Activated CD4-positive, alpha-beta T cell treated with anti-CD3 and anti-CD28 coated beads, Interleukin-2, amount 50 U/mL, for 48 hours (primary cell): ENCODE measurements at places on chromosomes 3 and 15.

- no peak for DNase-seq
These were observed 6.5 kb upstream of the PLSCR1 start for GRCh38 chr3:146550743-146551510.

DNA sequence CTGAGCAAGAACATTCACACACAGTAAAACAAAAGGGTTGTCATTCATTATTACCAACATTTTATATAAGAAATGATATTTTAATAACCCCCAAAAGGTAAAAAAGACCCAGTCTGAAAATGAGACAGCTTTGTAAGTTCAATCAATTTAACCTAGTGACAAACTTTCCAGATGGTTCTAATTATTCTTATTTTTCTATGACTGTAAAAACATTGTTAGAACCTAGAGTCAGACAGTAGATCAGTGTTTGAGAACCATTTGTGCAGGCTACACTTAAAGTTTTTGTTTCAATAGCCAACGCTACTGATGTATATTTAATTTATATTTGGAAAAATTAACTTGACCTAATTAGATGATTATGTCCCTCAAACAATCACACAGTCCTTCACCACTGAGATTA is 708.4 kb upstream of the CBLB start:
- DNase-seq = no peak

DNA sequence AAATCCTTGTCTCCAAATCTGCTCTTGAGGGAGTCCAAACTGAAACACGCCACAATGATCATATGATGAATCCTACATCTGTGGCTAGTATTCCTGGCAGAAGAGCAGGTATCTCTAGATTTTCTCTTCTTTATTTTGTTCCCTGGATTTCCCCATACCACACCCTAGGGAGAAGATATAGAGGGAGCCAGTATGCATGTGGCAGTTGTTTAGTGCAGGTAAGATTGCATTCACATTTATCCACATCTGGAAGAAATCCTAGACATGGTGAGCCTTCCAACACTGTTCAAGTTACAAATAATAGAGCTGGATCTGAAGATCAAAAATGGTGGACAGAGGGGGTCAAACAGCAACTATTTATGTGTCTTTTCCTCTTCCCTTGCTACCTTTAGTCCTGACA is 316.7 kb downstream of the ZNF385D start:
- DNase-seq = no peak

DNA sequence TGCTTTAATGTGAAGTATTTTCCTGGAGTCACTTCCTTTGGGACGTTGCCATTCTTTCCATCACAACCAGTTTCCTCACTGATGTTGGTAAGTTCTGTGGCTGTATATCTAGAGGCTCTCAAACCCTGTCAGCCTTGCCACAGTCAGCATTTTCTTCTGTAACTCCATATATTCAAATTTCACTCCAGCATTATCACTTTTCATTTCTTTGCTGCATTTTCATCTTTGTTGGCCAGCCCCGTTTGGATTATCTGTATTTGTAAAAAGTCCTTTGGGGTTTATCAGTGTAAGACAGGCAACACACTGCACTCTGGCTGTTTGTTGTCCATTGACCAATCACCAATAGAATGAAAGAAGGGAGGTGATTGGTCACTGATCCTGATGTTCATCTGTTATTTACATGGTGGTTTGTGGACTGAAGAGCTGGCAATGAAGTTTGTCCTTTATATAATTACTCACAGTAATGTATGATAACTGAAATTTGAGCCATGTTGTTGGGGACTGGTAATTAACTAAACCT is 20.3 kb downstream of the GMPS start:
- DNase-seq = no peak

DNA sequence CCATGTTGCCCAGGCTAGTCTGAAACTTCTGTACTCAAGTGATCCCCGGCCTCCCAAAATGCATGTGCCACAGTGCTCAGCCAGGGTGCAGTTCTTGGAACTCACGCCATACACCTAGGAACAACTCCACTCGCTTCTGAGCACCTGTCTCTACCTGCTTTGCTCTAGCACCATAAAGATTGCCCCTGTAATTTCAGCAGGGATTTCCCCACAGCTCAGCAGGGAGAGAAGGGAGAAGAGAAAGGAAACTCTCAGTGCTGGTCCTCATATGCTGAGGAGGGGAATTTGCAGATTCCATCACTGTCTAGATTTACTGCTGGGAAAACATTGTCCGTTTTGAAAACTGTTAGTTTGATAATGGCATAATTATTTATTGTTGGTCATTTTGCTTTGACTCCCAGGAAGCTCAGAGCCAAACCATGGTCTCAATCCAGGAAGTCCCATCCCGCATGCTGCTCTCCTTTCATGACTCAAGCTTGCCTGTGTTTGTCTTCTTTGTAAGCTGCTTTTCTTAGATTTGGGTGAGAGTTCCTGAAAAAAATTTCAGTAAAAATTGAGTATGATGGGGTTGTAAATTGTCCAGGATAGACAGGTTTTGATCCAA is 24.2 kb downstream of the TRIM71 start:
- no peak for DNase-seq

GRCh38 chr15:57185507-57186074 is 190.7 kb upstream of the CGNL1 start:
- no peak for DNase-seq

GRCh38 chr3:13045241-13045903 is 27.9 kb downstream of the IQSEC1 start:
- no peak for DNase-seq

- no peak for DNase-seq
These were observed 106.2 kb downstream of the HERC1 start for GRCh38 chr15:63727542-63727941.

DNA sequence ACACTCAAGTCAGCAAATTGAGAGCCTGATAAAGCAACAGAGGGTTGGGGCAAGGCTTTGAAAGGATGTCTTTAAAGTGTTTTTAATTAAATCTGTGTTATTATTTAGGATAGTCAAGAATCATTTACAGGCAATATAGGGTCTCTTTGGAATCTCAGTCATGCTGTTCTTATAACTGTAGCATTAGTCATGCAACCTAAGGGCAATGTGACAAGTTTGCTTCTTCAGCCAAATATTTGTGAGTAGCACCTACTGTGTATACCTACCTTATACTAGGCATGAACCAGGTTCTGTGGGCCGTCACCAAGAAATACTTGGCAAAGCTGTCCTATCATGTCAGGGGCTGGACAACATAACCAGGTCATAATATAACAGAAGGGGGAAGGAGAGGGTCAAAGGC is 184.6 kb upstream of the TRIM42 start:
- DNase-seq = no peak

DNA sequence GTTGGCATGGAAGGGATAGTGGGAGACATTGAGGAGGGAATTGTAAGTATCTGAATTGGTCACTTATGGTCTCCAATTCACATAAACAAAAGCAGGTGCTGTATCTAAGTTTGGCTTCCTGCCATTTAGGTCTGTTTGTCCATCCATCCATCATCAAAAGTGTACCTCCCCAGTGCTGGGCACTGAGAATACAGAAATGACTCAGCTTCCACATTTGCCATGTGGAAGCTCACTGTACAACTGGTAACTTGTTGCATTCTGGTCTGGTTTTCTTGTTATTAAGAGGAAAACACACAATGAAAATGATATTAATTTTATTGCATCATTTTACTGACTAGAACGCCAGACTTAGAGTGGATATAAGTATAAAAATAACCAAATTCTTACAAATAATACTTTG is 30.9 kb upstream of the MUC13 start:
- DNase-seq = no peak

DNA sequence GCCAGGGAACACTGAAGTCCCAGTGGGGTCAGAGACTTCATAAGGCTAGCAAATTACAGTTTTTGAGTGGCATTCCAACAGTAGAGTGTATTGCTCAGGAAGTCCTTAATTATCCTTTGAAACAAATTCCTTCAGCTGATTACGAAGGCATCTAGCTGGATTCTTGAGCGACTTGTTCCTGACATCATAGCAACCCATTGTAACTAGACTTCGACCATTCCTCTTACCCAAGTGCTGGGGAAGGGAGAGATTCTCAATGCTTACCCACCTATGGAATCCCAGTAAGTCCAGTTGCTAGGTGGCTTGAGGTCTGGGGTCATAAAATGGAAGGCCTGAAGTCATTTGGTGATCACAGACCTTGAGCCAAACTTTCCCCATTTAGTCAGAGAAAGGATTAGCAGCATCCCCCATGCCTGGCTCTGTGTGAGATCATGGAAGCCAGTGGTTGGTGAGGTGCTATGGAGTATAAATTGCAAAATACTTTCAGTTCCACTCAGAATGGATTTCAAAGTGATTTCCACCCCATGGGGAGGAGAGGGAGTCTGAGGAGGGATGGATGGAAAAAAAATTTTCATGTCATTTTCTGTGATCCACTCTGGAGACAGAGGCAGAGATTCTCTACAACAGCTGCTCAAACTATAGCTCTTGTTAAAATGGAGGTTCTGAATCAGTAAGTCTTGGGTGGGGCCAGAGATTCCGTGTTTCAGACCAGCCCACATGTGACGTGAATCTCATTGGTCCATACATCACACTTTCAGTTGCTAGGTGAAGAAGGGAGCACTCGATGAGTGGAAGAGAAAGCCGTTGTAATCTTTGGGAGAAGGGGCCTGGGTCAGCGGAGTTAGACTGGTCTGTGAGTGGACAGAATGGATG is 45.7 kb downstream of the CD86 start:
- DNase-seq = peak; percentile 49

DNA sequence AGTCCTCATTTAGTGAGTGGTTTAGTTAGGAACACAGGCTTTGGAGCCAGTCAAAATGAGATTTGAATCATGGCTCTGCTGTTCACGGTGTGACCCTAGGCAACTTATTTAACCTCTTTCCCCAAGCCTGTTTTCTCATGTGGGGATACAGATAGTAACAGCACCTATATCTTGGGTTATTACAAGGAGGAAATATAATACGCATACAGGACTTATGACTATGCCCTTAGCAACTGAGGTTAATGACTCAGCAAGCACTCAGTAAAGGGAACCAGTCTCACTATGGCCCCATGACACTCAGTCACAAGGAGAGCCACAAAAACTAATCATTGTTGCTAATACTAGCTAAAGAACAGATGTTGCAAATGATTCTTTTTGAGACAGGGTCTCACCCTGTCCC is 45.9 kb downstream of the SUMF1 start:
- no peak for DNase-seq

GRCh38 chr15:90677807-90678790 is 39.0 kb upstream of the BLM start:
- DNase-seq = no peak

GRCh38 chr3:72679540-72680198 is 168.6 kb downstream of the SHQ1 start:
- no peak for DNase-seq

GRCh38 chr15:43316016-43316970 is 14.1 kb downstream of the LCMT2 start:
- DNase-seq = no peak

- DNase-seq = no peak
These were observed 352.7 kb downstream of the SLC9A9 start for GRCh38 chr3:143495527-143495926.

- DNase-seq = no peak
These were observed 53.1 kb downstream of the BOC start for GRCh38 chr3:113264283-113265131.

DNA sequence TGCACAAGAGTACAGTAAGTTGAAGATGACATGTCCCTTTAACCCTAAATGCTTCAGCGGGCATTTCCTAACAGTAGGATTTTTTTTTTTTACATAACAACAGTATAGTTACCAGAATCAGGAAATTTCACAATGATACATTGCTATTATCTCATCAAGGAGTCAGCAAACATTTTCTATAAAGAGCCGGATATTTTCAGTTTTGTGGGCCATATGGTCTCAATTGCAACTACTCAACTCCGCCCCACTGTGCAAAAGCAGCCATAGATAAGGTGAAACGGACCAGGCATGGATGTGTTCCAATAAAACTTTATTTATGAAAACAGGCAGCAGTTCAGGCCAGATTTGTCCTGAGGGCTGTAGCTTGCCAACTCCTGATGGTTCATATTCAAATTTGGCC is 130.6 kb downstream of the SMAD6 start:
- DNase-seq = no peak

- no peak for DNase-seq
These were observed 82.6 kb downstream of the PCCB start for GRCh38 chr3:136332776-136333175.

GRCh38 chr15:61146091-61146930 is 82.8 kb downstream of the RORA start:
- no peak for DNase-seq

DNA sequence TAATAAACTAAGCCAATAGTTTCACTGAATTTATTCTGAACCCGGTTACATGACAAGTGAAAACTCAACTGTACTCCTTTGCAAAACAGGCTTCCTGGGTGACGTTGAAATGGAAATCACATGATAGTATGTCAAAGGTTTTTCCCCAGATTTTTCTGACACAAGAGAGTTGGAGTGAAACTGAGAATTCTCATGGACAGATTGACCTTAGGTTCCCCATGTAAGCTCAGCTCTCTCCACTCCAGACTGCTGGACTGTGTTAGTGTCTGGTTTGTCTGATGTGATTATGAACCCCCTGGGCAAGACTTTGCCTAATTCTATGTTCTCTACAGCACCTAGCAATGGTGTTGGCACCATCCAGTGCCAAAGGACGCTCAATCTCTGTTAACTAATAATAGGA is 219.7 kb upstream of the COL8A1 start:
- DNase-seq = no peak

GRCh38 chr3:152255290-152255689 is 13.4 kb upstream of the MBNL1 start:
- no peak for DNase-seq

DNA sequence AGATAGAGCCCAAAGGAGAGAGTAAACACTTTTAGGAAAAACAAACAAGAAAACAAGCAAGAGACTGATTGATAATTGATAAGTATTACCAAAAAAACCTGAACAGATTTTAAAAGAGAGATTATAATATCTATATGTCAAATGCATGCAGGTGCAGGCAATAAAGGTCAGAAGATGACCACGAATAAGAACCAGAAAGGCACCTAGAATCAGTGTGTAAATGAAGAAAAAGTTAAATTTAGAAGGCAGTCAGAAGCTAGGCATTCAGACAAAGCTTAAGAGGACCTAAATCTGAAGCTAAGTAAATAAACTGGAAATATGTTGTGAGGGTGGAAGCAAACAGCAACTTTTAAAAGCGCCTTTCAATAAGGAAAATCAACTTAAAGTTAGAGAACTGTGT is 16.3 kb downstream of the IQCB1 start:
- no peak for DNase-seq

DNA sequence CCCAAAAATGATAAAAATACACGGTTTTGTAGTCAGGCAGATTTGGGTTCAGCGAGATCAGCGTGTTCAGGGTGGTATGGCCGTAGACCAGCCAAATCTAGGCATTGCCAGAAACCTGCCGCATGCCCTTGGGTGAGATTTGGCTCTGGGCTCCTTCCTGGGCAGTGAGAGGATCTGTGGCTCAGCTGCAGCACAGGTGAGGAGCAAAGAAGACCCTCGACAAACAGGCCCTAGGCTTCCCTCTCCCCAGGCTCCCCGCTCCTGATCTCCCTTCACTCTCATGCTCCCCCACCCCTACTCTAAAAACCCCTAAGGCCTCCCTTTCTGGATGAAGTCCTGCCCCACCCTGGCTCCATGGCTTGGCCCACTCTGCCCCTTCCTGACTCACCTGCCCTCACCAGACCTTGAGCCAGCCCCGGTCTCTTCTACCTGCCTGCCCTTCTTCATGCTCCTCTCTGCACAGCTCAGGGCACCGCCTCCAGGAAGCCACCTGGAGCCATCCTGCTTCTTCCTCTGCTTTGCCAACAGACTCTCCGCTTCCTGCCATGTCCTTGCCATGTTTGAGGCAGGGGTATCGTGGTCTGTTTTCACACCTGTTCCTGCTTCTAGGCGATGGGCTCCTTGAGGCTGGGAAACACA is 88.1 kb downstream of the CORO2B start:
- no peak for DNase-seq
